ENCODE measurements at places on chromosomes 7 and 10.

GRCh38 chr10:43702213-43702935, 53.7 kb upstream of the ZNF32 start:
- DNase-seq = no peak

DNA sequence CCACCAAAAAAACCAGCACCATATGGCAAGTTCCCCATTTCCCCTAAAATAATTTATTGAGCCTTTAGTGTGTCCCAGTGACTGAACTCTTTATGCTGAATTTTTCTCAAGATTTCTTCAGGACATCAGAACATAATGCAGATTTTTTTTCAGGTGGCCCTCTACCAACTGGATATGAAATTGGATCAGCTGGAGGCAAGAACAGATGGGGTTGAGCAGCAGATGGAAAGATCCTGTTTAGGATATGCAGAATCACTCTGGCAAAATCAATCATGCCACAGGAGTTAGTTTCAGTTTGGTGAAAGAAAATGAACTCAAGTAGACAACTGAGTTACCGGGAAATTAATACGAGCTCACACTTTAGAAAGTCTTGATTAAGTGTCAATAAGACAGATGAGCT, 761.5 kb upstream of the C7orf33 start:
- no peak for DNase-seq

GRCh38 chr10:120490288-120490687, 33.3 kb downstream of the PLPP4 start:
- DNase-seq = no peak

- no peak for DNase-seq
Observed at GRCh38 chr10:70992436-70992835, 104.1 kb upstream of the PCBD1 start.

GRCh38 chr10:63530409-63530808, 9.2 kb downstream of the REEP3 start:
- no peak for DNase-seq

GRCh38 chr7:116692401-116693308, 20.7 kb downstream of the MET start:
- DNase-seq = no peak

Data from stimulated activated CD8-positive, alpha-beta memory T cell treated with anti-CD3 and anti-CD28 coated beads, Interleukin-7, amount 100 ng/mL, for 24 hours (primary cell).